ENCODE measurements at places on chromosomes 5 and 9. TPM values are rescaled to one million over a fixed set of nuclear protein-coding genes. Genes with fewer than 3 reads are reported as not detected.

Gene CKMT2
- total RNA-seq, result 0.59 TPM

Gene C5orf22
- 7.7 TPM for total RNA-seq

Gene LCN9
- total RNA-seq, result not detected

Gene CORO2A
- total RNA-seq, result 2.8 TPM

Gene DMGDH
- total RNA-seq, result 130 TPM

Gene PAEP
- total RNA-seq, result not detected

Gene LCN12
- total RNA-seq, result 5.2 TPM

Gene RIC1
- 25.8 TPM for total RNA-seq

Gene FGF18
- not detected for total RNA-seq

Gene SLC25A2
- 0.19 TPM for total RNA-seq

Gene TMEM250
- 18.2 TPM for total RNA-seq

Gene HTR4
- 2.4 TPM for total RNA-seq

DNA sequence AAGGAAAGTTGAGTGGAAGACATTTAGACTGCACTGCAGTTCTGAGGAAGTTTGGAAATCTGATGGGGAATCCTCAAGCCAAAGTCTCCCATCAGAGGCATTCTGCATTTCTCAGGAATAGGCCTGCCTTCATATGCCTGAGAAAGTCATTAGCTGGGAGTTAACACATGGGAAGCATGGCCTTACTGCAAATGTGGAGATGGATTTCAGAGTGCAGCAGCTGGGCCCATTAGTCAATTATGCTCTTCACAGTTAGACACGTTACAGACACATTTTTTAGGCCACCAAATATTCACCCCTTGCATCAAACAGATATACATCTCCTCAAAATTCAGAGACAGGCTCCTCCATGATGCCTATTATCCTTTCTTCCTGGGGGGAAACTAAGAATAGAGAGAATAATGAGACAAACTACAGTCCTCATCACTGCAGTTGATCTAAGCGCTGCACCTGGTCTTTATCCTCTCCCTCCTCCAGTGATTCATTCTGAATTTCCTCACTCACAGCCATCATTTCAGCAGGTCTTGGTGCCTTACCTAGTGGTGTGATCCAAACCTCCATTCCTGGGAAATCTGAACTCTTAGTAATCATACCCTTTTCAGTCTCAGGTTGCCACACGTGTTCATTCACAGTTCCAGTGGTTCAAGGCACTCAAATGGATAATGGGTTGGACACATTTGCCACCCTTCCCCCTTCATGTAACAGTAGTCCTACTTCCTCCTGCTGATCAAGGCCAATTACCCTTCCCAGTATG, 47.9 kb upstream of the PPP2CA start:
- H3K36me3 ChIP-seq, result no peaks in the 10 kb centered on the region
- no peaks in the 10 kb centered on the region for H3K4me1 ChIP-seq
- H3K27ac ChIP-seq, result no peak overlapping the region
- no peaks in the 10 kb centered on the region for H3K27me3 ChIP-seq
- no peak overlapping the region for H3K4me3 ChIP-seq

DNA sequence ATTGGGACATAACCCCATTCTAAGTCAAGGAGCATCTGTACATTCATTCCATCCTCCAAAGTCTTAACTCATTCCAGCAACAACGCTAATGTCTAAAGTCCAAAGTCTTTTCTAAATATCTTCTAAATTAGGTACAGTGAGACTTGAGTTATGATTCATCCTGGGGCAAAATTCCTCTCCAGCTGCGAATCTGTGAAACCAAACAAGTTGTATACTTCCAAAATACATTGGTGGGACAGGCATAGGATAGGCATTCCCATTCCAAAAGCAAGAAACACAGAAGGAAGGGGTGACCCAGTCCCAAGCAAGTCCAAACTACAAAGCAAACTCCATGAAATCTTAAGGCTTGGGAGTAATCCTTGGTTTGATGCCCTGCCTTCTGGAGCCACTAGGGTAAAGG, 97.6 kb upstream of the FANCC start:
- no peak overlapping the region for H3K27ac ChIP-seq
- H3K4me3 ChIP-seq, result no peak overlapping the region
- no peak for DNase-seq
- no peaks in the 10 kb centered on the region for H3K27me3 ChIP-seq

DNA sequence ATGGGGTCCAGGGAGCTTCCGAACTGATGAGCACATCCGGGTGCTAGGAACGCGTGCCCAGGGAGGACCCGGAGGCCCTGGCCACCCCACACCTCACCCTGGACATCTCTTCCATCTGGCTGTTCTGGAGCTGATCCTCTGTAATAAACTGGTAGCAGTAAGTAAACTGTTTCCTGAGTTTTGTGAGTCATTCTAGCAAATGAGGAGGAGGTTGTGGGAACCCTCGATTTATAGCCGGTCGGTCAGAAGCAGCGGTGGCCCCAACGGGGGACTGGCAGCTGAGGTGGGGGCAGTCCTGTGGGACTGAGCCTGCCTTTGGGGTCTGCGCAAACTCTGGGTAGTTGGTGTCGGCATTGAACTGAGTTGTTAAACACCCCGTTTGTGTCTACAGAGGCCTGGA, 15.4 kb upstream of the UBAC1 start:
- H3K36me3 ChIP-seq, result no peaks in the 10 kb centered on the region
- no peak overlapping the region for H3K27ac ChIP-seq
- H3K27me3 ChIP-seq, result no peaks in the 10 kb centered on the region
- H3K4me3 ChIP-seq, result no peak overlapping the region
- no peaks in the 10 kb centered on the region for H3K4me1 ChIP-seq

DNA sequence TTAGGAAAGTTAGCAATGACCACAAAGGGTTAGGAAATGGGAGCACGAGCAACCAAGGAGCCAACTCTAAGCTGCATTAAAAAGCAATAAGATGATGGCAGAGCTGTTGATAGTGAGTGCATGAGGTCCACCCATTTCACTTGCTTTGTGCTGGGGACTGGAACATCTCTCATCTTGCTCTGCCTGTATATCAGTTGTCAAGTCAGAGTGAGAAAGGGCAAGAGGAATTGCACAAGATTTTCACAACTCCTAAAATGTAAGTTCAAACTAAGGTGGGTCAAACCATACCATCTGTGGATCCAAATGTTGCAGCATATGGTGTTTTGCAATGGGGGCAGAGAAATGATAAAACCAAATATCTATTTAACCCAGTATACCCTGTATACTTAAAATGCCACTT, 2.8 kb upstream of the ESM1 start:
- no peaks in the 10 kb centered on the region for H3K36me3 ChIP-seq
- no peak for DNase-seq
- H3K4me3 ChIP-seq, result no peak overlapping the region
- no peak overlapping the region for H3K27ac ChIP-seq
- peaks cover 10% of the 10 kb centered on the region for H3K27me3 ChIP-seq

DNA sequence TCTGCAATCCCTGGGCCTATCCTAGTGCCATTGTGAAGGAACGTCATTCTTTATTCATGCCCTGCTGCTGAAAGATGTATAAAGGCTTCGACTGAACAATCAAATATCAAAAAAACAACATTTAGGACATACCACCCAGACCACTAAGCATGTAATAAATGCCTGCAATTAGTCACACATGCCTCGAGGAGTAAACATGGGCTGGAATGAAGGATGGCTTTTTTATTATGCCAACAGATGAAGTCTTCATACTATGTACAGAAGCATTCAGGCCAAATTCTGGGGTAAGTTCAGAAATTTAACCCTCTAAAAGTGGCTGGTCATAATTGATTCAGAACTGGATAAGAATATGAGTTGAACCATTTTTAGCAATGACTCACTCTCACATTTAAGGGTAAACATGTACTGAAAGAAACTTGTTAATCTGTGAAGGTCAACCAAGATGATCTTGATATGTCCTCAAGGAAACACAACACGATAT, 38.1 kb downstream of the FAM240B start:
- no peaks in the 10 kb centered on the region for H3K27me3 ChIP-seq
- no peak overlapping the region for H3K4me3 ChIP-seq
- no peaks in the 10 kb centered on the region for H3K4me1 ChIP-seq
- no peaks in the 10 kb centered on the region for H3K36me3 ChIP-seq
- DNase-seq, result no peak

GRCh38 chr5:151739395-151739794, 19.0 kb downstream of the ATOX1 start:
- no peaks in the 10 kb centered on the region for H3K4me1 ChIP-seq
- DNase-seq, result no peak
- H3K27me3 ChIP-seq, result no peaks in the 10 kb centered on the region
- no peak overlapping the region for H3K27ac ChIP-seq

DNA sequence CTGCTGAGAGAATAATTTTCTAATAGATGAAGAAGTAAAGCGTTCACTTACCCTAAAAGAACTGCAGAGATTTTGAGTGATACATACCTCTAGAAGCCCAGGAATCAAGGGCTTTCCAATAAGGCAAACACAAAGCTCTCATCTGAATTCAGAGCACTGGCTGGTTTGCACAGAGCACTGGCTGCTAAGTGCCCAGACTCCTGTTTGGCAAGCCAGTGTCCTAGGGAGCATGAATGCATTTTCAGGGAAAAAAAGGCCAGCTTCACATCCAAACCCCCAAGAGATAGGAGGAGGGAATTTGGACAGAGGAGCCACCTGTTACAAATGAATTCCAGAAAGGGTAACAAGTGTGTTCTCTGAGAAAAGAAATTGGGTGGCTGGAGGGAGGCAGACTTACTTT, 65.3 kb downstream of the ARSB start:
- no peak overlapping the region for H3K4me3 ChIP-seq
- H3K36me3 ChIP-seq, result no peaks in the 10 kb centered on the region
- no peaks in the 10 kb centered on the region for H3K27me3 ChIP-seq
- H3K4me1 ChIP-seq, result no peaks in the 10 kb centered on the region
- DNase-seq, result no peak

GRCh38 chr5:72951671-72952468, 4.0 kb upstream of the FCHO2 start:
- H3K27ac ChIP-seq, result no peak overlapping the region
- DNase-seq, result no peak
- no peaks in the 10 kb centered on the region for H3K4me1 ChIP-seq
- H3K36me3 ChIP-seq, result no peaks in the 10 kb centered on the region
- H3K27me3 ChIP-seq, result no peaks in the 10 kb centered on the region
- no peak overlapping the region for H3K4me3 ChIP-seq

- H3K36me3 ChIP-seq, result no peaks in the 10 kb centered on the region
- no peaks in the 10 kb centered on the region for H3K27me3 ChIP-seq
- no peak for DNase-seq
- H3K4me1 ChIP-seq, result no peaks in the 10 kb centered on the region
- no peak overlapping the region for H3K4me3 ChIP-seq
Observed at GRCh38 chr9:26597542-26598149, 295.0 kb downstream of the CAAP1 start.

- DNase-seq, result no peak
- no peaks in the 10 kb centered on the region for H3K4me1 ChIP-seq
- no peak overlapping the region for H3K27ac ChIP-seq
- H3K4me3 ChIP-seq, result no peak overlapping the region
- H3K27me3 ChIP-seq, result no peaks in the 10 kb centered on the region
- no peaks in the 10 kb centered on the region for H3K36me3 ChIP-seq
Observed at GRCh38 chr5:107518616-107519015, 152.1 kb downstream of the EFNA5 start.

GRCh38 chr5:123512611-123513461, 859 bp downstream of the CSNK1G3 start:
- peak overlapping the region; percentile 100 for H3K4me3 ChIP-seq
- DNase-seq, result peak; percentile 49
- H3K4me1 ChIP-seq, result peaks cover 29% of the 10 kb centered on the region
- H3K36me3 ChIP-seq, result no peaks in the 10 kb centered on the region
- H3K27me3 ChIP-seq, result no peaks in the 10 kb centered on the region

DNA sequence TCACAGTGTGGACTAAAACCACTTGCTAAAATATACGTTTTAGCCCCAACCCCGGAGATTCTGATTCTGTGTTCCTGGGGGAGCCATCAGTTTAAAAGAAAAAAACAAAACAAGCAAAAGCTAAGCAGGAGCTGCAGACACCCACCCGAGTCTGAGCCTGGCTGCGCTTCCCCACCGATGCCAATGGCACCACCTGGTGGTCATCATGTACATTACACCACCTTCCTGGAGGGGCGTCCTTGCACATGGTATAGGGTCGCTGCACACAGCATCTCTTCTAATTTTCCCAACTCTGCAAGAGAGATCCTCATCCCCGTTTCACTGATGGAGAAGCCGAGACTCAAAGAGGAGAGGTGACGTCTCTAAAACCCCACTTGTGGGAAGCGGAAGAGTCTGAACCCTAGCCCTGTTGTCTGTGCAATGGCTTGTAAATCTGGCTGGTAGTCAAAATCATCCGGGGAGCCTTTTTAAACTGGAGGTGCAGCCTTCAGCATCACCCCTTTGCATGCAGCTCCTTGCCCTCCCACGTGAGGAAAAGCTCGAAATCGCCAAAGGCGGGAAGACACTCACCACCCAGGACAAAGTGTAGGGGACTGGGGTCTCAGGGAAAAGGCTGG, 23.1 kb upstream of the CNOT6 start:
- no peak overlapping the region for H3K4me3 ChIP-seq
- H3K27ac ChIP-seq, result no peak overlapping the region
- peak; percentile 60 for DNase-seq
- no peaks in the 10 kb centered on the region for H3K4me1 ChIP-seq

DNA sequence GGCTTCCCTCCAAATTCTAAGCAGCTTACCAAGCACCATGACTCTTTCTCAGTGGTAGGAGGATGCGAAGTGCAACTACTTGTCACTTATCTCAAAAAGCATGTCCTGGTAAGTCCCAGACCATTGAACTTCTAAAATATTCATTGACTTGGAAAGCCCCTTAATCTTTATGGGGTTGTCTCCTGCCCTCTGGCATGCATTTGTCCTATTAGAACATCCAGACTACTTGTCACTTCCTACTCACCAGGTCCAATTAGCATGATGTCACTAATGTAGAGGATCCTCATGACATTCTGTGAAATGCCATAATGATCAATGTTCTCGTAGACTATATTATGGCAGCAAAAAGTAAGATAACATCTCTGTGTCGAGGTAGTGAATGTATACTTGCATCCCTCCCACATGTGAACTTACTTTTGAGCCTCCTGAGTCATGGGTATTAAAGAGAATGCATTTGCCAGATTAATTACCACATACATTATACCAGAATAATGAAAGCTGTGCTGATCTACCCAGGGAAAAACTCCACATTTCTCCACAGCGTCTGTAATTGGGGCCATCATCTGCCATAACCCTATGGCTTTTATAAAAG, 63.5 kb upstream of the RAD23B start:
- H3K4me1 ChIP-seq, result no peaks in the 10 kb centered on the region
- no peak for DNase-seq
- H3K36me3 ChIP-seq, result no peaks in the 10 kb centered on the region
- no peak overlapping the region for H3K4me3 ChIP-seq
- H3K27me3 ChIP-seq, result no peaks in the 10 kb centered on the region
- no peak overlapping the region for H3K27ac ChIP-seq

Measured in liver (tissue), 10 donors.